Activated naive CD4-positive, alpha-beta T cell treated with Interleukin-2 at 50 U/mL for 16 hours (primary cell): ENCODE measurements at places on chromosomes 12 and 14.

DNA sequence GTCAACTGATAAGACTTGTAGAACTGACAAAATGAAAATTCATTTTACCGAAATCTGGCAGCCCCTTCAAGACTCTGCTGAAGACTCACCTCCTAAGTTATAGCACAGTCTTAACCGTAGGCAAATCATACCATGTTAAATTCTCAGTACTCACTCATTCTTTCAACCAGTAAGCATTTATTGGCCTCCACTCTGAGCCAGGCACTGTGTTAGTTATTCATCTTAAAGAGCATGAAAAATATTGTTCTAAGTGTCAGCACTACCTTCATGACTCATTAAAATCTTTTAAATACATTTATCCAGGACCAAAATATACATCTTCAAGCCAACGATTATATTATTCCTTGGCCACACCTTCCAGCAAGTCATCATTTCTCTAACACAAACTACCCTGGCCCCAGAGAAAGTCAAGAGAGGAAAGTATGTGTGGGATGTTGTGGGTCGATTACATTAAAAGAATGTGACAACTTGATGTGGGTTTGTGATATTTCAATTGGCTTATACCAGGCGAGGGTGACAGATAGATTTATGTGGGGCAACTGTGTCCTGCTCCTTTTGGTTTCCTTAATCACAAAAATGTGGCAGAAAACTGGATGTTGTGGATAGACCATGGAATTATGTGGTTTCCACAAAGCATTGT lies 55.0 kb downstream of the TMEM30B start:
- DNase-seq = no peak

- DNase-seq = no peak
Measured at GRCh38 chr12:27530157-27530922, 6.3 kb downstream of the PPFIBP1 start.

DNA sequence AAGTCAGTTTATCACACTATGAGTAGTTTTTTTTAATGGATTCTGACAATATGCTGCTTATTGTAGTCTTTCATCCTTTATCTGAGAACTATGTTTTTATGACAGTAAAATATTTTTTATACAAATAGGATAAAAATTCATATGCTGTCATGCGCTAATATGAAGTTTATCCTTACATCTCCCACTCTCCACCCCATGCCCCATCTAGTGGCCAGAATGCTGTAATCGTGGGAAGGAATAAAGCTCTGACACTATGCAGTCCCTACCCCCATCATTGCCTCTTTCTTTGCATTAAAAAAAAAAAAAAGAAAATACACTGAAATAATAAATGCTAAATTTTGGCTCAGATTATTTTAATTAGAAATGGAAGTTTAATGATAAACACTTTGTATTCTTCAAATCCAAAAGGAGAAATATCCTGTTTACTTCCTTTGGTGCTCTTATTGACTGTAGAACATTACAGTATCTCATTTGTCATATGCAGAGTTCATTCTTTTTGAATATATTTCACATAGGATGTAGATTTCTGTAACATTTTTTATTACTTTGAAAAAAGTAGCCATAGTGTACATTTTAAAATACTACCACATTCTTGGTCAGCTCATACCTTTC lies 145.9 kb upstream of the SLCO1C1 start:
- no peak for DNase-seq

- DNase-seq = no peak
Measured at GRCh38 chr14:62030387-62030786, 268.2 kb downstream of the SNAPC1 start.

- DNase-seq = no peak
Measured at GRCh38 chr12:109730306-109731145, 16.9 kb downstream of the FAM222A start.

GRCh38 chr12:41737423-41737822 lies 407.3 kb downstream of the GXYLT1 start:
- DNase-seq = no peak

- no peak for DNase-seq
Measured at GRCh38 chr12:9506746-9507145, 101.0 kb downstream of the KLRB1 start.

- DNase-seq = no peak
Measured at GRCh38 chr14:88934351-88934806, 109.9 kb downstream of the TTC8 start.
